ENCODE measurements at places on chromosomes 7 and 10.
A peak's percentile ranks its signal among the peaks of the same experiment; 100 is the strongest.

DNA sequence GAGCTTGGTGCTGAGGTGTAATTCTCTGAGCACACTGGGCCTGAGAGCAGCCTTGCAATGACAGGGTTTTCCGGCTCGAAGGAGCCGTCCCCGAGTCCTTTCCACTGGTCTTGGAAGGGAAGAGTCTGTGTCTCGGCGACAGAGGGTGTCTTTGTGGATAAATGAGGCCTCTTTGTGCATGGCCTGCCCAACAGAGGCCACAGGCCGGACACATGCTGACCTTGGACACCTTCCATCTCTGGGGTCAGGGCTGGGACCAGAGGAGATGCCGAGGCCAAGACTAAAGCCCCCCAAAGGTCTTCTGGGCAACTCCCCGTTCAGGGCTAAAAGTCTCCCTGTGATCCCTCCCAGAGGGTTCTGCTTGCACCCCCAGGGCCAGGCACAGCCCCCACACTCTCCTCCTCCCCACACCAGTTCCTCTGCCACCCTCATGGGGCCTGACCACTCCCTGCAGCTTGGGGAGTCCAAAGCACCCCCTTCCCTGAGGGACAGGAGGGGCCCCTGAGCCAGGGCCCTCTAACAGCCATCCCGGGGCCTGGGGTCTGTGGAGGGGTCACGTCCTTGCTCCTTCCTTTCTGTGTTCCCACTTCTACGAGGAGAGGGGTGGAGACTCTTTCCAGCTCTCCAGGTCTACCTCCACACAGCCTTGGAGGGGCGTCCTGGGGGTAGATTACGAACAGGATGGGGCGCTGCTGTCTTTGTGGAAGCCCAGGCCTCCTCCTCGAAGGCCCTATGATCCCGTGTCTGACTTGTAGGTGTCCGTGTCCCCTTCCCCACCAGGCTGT lies 130.6 kb upstream of the FAM20C start:
- no peak for DNase-seq

DNA sequence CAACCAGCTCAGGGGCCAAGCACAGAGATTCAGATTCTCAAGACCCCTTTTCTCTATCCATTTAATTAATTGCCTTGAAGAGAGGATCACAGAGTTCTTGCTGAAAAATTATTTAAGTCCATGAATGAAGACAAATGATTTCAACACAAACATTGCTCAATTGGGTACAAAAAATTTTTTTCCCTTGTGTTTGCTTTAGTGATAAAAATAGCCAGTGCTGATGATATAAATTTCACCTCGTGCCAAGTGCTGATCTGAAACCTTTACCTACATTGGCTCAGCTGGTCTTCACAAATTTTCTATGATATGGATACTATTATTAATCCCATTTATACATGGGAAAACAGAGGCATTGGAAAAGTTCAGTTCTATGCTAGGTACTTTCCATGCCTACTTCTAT lies 377.1 kb downstream of the NRG3 start:
- DNase-seq: no peak

GRCh38 chr7:69403169-69403568 lies 195.1 kb upstream of the AUTS2 start:
- DNase-seq: no peak

DNA sequence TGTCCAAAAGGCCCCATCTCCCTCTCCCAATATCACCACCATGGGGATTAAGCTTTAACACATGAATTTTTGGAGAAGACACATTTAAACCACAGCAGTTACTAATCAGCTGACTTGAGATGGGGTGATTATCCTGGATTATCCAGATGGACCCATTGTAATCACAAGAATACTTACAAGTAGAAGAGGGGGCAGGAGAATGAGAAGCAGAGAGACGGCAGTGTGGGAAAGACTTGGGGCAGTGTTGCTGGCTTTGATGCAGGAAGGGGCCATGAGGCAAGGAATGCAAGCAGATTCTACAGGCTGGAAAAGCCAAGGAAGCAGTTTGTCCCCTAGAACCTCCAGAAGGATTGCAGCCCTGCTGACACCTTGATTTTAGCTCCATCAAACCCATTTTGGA lies 30.7 kb upstream of the INMT start:
- DNase-seq: no peak

GRCh38 chr7:157423348-157423747 lies 86.5 kb downstream of the DNAJB6 start:
- no peak for DNase-seq

GRCh38 chr10:51488766-51489408 lies 210.5 kb downstream of the CSTF2T start:
- no peak for DNase-seq

DNA sequence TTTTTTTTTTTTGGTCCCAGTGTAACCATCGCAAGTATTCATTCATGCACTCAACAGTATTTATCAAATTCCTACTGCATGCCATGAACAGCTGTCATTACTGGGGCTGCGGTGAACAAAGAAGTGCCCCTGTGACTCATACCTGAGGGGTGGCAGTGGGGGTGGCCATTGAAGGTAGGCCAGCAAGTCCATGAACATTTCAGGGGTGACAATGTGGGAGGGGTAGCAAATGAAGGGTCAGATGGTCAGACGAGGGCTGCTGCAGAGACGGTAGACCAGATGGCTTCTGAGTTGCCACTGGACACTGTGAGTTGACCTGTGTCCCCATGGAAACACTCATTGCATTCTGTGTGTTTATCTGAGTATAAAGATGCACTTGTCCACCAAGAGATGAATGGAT lies 92.5 kb upstream of the PITRM1 start:
- DNase-seq: no peak

- DNase-seq: no peak
Observed at GRCh38 chr10:99426689-99427088, 3.7 kb downstream of the GOT1 start.

GRCh38 chr10:95394161-95394880 lies 103.5 kb upstream of the PDLIM1 start:
- peak; percentile 21 for DNase-seq

GRCh38 chr7:80312139-80312661 lies 177.6 kb downstream of the GNAI1 start:
- no peak for DNase-seq

DNA sequence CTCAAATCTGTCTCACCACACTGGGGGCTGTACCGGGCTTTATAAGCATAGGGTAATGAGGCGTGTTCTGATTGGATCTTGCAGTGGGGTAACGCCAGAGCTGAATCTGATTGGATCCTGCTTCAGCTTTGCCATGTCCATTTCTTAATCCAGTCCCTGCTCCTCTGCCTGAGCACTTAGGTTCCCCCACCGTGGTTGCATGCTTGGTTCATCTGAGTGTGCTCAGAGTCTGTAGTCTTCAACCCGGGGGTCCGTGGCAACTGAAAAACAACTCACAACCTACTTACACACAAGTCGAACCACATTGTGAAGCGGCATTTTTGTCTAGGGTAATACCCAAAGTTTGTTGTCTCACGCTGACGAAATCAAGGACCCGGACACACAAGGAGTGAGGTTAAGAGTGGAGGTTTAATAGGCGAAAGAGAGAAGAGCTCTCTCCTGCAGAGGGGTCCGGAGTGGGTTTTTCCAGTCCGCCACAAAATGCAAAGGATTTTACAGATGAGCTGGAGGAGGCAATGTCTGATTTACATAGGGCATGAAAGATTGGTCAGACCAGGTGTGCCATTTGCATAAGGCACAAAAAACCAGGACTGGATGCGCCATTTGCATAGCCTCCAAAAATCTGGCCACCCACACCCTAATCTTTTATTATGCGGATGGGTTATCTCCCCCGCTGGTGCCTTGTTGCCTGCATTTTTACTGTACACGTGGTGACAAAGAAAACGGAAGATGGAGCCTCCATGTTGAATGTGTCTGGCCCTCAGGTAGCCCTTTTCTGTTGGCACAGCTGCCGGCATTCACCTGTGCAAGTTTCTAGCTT lies 641.8 kb upstream of the FOXK1 start:
- DNase-seq: no peak

- DNase-seq: no peak
Observed at GRCh38 chr10:45581582-45582385, 90.8 kb downstream of the ZFAND4 start.

- DNase-seq: no peak
Observed at GRCh38 chr7:43905209-43905946, 1.0 kb downstream of the URGCP start.

All from activated CD4-positive, alpha-beta T cell treated with anti-CD3 and anti-CD28 coated beads, Interleukin-2, amount 50 U/mL, for 48 hours (primary cell).